ENCODE measurements at places on chromosomes 11 and 22.

- no peak for DNase-seq
These were observed 184.2 kb downstream of the BLID start for GRCh38 chr11:121931748-121932352.

- no peak for DNase-seq
These were observed 122.9 kb downstream of the MAML2 start for GRCh38 chr11:96219981-96220623.

- no peak for DNase-seq
These were observed 16.4 kb upstream of the UPK3A start for GRCh38 chr22:45268167-45268957.

DNA sequence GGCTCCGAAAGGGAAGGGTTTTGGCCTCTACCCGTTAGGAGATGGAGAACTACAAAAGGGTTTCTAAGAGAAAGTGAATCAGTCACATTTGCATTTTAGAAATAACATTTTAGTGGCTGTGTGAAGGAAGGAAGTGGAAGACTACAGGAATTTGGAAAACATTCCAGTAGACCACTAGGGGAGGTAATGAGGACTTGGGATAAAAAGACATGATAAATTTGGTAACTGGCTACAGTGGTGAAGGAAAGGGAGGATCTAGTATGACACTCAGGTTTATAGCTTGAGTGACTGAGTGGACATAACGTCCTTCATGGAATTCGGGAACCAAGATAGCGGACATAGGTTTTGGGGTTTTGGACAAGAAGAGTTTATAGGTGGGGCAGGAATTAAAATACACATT lies 7.0 kb upstream of the RRM1 start:
- no peak for DNase-seq

- DNase-seq: no peak
These were observed 468.5 kb upstream of the FAT3 start for GRCh38 chr11:91755951-91756707.

- DNase-seq: no peak
These were observed 17.3 kb downstream of the IL10RA start for GRCh38 chr11:118003456-118003855.

DNA sequence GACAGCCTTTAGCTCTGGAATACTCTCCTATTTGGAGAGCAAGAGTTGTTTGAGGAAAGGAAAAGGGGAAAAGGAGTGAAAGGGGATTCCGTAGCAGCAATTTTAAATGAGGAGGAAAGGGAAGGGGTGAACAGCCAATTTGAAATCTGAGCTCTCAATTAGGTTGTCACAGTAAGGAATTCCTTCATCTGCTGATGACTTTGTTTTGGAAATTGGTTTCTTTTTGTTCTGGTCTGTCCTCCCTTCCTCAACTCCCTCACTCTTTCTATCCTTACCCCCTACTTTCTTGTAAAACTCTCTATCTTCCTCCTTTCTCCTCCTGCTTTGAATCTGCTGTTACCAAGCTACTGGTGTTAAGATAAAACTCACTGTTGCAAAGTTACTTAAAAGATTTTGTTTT lies 1155.6 kb downstream of the DLG2 start:
- DNase-seq: no peak

DNA sequence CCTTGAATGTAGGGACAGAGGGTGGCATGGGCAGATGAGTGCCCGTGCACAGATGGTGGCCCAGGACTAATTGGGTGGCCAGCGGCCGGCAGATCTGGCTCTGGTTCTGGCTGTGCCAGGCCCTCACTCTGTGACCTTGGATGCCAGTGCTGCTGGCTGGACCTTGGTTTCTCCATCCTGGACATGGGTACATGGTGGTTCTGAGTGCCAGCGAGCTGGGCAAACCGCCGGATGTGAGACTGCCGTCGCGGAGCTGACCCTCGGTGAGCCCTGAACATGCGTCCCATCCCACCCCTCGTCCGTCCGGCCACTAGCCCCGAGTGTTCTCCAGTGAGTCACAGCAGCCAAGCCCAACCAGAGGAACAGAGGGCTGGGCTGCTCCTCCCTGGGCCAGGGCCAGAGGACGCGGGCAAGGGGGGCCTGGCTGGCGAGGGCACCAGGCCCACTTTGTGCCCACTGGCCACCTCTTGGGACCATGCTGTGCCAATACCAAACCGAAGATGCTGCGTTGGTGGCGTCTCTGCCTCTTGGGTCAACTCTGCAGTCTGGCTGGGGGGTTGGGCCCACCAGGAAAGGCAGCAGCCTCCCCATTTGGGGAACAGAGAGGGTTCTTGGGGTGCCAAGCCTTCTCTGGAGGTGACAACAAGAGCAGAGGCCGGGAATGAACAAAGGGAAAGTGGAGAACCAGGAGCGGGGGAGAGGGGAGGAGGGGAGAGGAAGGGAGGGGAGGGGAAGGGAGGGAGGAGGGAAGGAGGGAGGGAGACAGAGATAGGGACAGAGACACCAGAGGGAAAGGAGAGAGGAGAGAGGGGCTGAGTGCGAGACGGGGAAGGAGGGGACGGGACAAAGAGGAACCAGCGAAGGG lies 10.7 kb downstream of the LSP1 start:
- DNase-seq: no peak

- no peak for DNase-seq
These were observed 1.2 kb downstream of the CSRP3 start for GRCh38 chr11:19200410-19201201.

DNA sequence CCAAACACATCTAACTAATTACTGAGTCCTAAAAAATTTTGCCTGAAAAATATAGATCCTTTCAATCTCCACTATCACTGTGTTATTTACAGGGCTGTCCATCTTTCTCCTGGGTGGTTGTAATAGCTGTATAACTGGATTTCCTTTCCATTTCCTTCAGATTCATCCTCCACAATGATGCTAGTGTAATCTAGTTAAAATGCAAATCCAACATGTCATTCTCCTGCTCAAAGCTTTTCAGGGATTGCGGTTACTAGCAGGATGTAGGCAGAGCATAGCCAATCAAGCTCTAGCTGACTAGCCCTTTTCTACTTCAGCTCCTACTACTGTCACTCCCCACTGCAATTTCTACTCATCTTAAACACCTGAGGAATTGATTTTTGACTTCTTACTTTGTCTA lies 283.0 kb downstream of the RAB38 start:
- no peak for DNase-seq

DNA sequence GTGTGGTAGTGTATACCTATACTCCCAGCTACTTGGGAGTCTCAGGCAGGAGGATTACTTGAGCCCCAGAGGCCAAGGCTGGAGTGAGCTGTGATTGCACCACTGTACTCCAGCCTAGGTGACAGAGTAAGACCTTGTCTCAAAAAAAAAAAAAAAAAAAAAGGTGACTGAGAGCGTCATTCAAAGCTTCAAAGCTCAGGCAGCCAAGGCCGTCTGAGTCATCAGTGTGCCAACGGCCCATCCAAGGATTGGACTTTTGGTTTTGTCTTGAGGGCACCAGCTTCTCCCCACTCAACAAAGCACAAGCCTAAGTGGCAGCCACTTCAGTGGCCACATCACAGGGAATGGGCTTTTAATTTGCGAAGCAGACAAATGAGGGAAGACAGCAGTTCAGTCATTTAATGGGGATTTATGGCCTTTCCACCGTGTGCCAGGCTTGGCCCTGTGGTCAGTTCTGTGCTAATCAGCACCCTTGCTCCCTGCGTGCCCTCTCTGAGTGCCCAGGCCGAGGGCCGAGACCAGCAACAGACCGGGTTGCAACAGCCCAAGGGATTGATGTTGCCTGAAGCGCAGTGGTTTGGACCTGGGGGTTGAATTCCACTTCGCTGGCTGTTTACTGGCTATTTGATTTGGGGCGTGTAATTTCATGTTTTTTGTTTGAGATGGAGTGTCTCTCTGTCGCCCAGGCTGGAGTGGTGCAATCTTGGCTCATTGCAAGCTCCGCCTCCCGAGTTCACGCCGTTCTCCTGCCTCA lies 30.2 kb upstream of the CRYBB3 start:
- DNase-seq: no peak

- no peak for DNase-seq
These were observed 4.0 kb downstream of the ELFN2 start for GRCh38 chr22:37423283-37423682.

GRCh38 chr11:100680070-100680469 lies 7.0 kb upstream of the ARHGAP42 start:
- DNase-seq: no peak

GRCh38 chr22:29394931-29395581 lies 6.7 kb upstream of the AP1B1 start:
- DNase-seq: peak; percentile 81

- DNase-seq: no peak
These were observed 1.1 kb upstream of the VSIG2 start for GRCh38 chr11:124753205-124753604.

- no peak for DNase-seq
These were observed 2.1 kb downstream of the CLP1 start for GRCh38 chr11:57659669-57660068.

DNA sequence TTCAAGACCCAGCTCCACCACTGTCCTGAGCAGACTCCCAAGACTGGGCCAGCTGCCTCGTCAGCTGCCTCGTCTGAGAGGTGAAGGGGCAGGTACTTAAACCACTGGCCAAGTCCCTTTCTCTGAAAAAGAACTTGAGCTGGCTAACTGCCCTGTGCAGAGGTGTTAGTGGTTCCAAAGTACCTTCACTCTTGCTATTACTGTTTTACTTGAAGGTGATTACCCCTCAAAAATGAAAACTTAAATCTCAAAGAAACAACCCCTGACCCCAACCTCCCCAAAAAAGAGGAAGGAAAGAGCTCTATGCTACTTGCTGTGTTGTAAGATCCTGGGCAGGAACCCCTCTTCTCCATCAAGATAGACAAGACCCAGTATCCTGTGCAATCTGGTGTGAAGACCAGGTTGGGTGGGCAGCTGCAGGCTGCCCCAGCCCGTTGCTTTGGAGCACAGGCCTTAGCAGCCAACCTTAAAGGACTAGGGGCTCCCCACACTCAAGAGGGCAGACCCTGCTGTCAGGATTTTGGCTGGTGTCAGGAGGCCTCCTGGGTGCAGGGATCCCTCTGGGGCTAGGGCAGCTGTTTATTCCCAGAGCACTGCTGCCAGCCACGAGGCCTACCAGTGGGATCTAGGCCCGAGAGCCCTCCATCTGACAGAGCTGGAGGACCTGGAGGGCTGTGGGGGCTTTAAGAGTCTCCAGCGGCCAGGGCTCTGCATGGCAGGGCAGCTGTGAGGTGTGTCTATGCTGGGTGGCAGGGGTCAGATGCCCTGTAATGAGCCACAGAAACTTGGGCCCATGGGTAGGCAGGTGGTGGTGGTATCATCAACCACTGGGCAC lies 13.0 kb downstream of the GUCD1 start:
- no peak for DNase-seq

DNA sequence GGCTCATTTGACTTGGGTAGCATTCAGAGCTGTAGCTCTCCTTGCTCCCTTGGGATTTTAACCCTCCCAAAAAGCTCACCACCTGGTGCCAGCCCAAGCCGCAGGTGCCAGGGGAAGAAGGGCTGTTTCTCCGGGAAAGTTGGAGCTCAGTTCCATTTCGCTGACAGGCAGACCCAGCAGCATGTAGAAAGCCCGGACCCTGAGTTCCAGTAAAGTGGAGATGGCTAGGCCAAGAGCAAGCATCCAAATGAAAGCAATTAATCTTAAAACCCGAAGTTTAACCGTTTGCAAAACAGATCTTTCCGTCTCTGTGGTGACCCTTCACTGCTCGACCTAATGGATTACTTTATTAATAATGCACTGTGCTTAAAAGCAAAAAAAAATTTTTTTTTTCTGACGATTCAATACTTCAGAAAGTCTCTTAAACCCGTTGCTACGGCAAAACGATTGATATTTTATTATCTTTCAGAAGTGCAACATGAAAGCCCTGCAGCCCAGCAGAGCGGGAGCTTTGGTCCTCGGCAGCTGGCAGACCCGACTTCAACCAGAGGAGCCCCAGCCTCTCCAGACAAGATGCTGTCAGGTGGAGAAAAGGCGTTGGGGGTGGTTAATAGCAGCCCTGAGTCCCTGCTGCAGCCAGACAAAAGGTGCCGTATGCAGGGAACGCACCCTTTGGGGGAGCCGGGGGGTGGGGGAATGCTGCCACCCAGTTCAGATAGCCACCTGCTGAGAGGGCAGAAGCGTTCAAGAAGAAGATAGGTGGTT lies 3.3 kb downstream of the LMO1 start:
- no peak for DNase-seq

- DNase-seq: peak; percentile 75
These were observed 87.0 kb upstream of the BLID start for GRCh38 chr11:122202951-122203456.

GRCh38 chr11:16317712-16318111 lies 38.6 kb downstream of the SOX6 start:
- DNase-seq: no peak

- peak; percentile 79 for DNase-seq
These were observed 51.5 kb upstream of the LRRC32 start for GRCh38 chr11:76721755-76722677.

DNA sequence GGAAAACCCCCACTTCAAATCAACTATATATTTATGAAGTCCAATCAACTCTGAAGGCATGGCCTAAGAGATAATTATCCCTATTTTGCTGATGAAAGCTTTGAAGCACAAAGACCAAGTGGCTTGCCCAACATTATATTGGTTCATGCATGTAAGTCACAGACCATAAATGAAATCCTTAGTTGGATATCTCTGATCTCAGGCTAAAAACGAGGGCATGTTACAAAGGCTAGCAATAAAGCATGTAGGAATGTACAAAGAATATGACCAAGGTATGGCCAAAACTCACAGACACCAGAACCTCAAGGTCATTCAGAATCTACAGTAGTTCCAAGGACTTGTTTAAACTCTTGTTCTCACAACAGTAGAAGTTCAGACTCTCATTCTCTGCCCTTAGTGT lies 100.2 kb upstream of the SESN3 start:
- no peak for DNase-seq

DNA sequence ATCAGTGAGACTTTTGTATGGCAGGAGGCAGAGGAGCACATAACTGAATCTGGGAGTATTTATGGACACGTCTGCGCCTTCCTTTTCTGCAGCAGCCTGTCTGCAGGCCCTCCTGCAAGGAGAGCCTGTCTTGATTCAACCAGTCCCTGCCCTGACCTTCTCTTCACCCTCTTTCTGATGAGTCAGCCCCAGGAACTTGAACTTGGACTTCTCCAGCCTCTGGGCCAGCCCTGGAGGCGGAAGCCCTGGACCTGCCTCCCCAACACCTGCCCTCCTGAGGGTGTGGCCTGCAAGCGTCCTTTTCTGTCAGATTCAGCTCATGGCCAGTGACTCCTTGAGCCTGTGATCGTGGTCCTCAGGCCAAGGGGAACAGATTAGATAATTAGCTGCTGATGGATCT lies 20.0 kb downstream of the DAGLA start:
- no peak for DNase-seq

GRCh38 chr11:65787649-65788622 lies 1.1 kb downstream of the OVOL1 start:
- no peak for DNase-seq
